Natural killer cell (primary cell): ENCODE measurements at places on chromosomes 12 and 14.

- no peaks in the 10 kb centered on the region for H3K27me3 ChIP-seq
- no peaks in the 10 kb centered on the region for H3K4me1 ChIP-seq
- H3K27ac ChIP-seq: no peak overlapping the region
- DNase-seq: no peak
- no peak overlapping the region for H3K4me3 ChIP-seq
Observed at GRCh38 chr14:75821831-75822521, 159.8 kb downstream of the TGFB3 start.

GRCh38 chr14:61517911-61518384, 177.4 kb upstream of the HIF1A start:
- peaks cover 57% of the 10 kb centered on the region for H3K4me1 ChIP-seq
- no peak for DNase-seq
- no peak overlapping the region for H3K27ac ChIP-seq
- H3K27me3 ChIP-seq: no peaks in the 10 kb centered on the region
- no peak overlapping the region for H3K4me3 ChIP-seq

GRCh38 chr12:27572486-27573255, 48.7 kb downstream of the PPFIBP1 start:
- no peak overlapping the region for H3K27ac ChIP-seq
- no peaks in the 10 kb centered on the region for H3K27me3 ChIP-seq
- no peaks in the 10 kb centered on the region for H3K4me1 ChIP-seq
- H3K36me3 ChIP-seq: no peaks in the 10 kb centered on the region

DNA sequence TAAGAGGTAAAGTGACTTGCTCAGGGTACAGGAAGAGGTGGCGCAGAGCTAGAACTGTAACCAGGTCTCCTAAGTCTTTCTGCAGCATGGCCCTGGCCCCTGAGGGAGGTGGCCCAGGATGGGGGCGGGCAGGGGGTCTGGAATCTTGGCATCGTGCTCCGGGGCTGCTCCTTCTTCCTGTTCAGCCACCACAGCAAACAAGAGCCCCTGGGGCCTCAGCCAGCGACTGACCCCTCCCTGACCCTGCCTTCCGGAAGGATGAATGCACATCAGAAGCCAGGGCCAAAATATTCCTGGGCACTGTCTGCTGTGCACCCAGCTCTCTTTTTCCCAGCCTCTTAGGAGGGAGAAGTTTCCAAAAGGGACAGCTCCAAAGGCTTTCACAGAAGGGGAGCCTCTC, 242.8 kb downstream of the DPF3 start:
- H3K27me3 ChIP-seq: no peaks in the 10 kb centered on the region
- no peak overlapping the region for H3K27ac ChIP-seq
- H3K4me3 ChIP-seq: no peak overlapping the region
- no peak for DNase-seq

GRCh38 chr12:24500831-24501230, 448.1 kb downstream of the BCAT1 start:
- H3K4me3 ChIP-seq: no peak overlapping the region
- H3K27ac ChIP-seq: no peak overlapping the region
- no peaks in the 10 kb centered on the region for H3K4me1 ChIP-seq
- H3K27me3 ChIP-seq: no peaks in the 10 kb centered on the region

- DNase-seq: no peak
- no peaks in the 10 kb centered on the region for H3K36me3 ChIP-seq
- no peak overlapping the region for H3K27ac ChIP-seq
- H3K4me1 ChIP-seq: peaks cover 11% of the 10 kb centered on the region
- no peaks in the 10 kb centered on the region for H3K27me3 ChIP-seq
- H3K4me3 ChIP-seq: no peak overlapping the region
Observed at GRCh38 chr14:77322951-77323350, 2.1 kb downstream of the GSTZ1 start.

DNA sequence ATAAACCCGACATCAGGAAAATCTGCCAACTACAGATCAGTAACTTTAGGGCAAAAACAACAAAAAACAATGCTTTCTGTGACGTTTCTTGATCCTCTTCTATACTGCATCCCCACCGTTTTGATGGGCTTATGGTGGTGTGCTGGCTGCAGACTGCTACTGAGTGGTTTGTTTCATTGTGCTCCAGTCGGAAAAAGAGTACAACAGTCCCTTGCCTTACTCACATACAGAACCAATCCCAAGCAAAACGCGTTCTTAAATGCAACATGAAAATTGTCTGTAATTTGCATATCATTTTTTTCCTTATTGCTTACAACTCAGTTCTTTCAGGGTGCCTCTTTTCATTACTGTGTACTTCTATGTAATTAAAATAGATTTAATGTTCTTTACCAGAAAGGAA, 2.3 kb downstream of the ETV6 start:
- peak overlapping the region; percentile 86 for H3K4me3 ChIP-seq
- peaks cover 33% of the 10 kb centered on the region for H3K4me1 ChIP-seq
- DNase-seq: peak; percentile 21
- H3K27me3 ChIP-seq: no peaks in the 10 kb centered on the region
- peak overlapping the region; percentile 83 for H3K27ac ChIP-seq
- no peaks in the 10 kb centered on the region for H3K36me3 ChIP-seq

DNA sequence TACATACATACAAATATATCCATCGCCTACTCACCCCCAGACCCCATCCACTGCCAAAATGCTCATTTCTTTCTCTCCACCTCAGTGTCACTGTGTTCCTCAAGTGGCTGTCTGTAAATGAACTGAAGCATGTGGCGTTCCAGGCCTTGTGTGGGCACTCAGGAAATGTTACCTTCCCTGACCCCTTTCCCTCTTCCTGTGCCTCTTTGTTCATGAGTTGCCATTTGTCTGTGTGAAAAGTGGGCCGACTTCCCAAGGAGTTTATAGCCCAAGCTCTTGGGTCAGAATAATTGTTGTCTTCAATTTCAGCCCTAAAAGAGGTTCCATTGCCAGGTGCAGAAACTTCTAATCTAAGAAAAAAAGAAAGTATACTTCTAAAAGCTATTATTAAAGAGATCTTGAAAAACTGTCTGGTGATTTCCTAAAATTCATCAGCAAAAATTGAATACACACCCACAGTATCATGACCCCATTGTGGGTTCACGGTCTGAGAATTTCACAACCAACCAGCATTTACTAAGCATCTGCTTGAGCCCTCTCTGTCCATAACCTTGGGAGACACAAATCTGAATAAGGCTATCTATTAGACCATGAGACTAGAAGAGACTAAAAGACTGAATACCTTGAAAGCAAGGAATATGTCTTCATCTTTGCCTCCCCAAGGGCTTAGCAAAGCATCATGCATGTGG, 201.4 kb upstream of the EEA1 start:
- no peaks in the 10 kb centered on the region for H3K36me3 ChIP-seq
- no peak overlapping the region for H3K4me3 ChIP-seq
- no peak overlapping the region for H3K27ac ChIP-seq
- H3K4me1 ChIP-seq: peaks cover 3% of the 10 kb centered on the region
- DNase-seq: no peak

- no peak overlapping the region for H3K4me3 ChIP-seq
- H3K4me1 ChIP-seq: no peaks in the 10 kb centered on the region
- no peaks in the 10 kb centered on the region for H3K36me3 ChIP-seq
- no peaks in the 10 kb centered on the region for H3K27me3 ChIP-seq
- DNase-seq: no peak
- H3K27ac ChIP-seq: no peak overlapping the region
Observed at GRCh38 chr14:34170882-34171281, 220.0 kb upstream of the EGLN3 start.

- H3K36me3 ChIP-seq: no peaks in the 10 kb centered on the region
- H3K27ac ChIP-seq: no peak overlapping the region
- no peaks in the 10 kb centered on the region for H3K4me1 ChIP-seq
- DNase-seq: no peak
- no peak overlapping the region for H3K4me3 ChIP-seq
- no peaks in the 10 kb centered on the region for H3K27me3 ChIP-seq
Observed at GRCh38 chr12:69083689-69084088, 150.7 kb upstream of the CPM start.

DNA sequence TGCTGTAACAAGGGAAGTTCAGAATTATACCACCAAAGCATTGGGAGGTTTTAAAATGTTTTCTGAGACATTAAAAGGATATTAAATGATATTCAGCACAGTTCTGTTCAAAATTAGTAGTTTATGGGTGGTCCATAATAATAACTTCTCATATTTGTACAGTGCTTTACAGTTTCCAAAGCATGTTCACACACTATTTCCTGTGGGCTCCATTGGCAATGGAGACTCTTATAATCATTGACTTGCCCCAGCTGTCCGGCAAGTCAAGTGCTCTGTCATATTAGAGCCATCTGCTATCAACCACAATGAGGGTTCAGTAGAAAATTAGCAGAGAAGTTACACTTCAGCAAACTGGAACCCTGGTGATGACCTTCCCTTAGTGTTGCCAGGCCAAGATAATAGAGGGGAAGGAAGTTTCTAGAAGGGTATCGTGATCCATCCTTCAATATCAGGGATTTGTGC, 526.6 kb upstream of the CCDC196 start:
- no peak overlapping the region for H3K27ac ChIP-seq
- H3K27me3 ChIP-seq: no peaks in the 10 kb centered on the region
- no peak overlapping the region for H3K4me3 ChIP-seq

GRCh38 chr14:28867571-28867970, 101.0 kb downstream of the FOXG1 start:
- no peaks in the 10 kb centered on the region for H3K27me3 ChIP-seq
- no peak for DNase-seq
- no peaks in the 10 kb centered on the region for H3K36me3 ChIP-seq

DNA sequence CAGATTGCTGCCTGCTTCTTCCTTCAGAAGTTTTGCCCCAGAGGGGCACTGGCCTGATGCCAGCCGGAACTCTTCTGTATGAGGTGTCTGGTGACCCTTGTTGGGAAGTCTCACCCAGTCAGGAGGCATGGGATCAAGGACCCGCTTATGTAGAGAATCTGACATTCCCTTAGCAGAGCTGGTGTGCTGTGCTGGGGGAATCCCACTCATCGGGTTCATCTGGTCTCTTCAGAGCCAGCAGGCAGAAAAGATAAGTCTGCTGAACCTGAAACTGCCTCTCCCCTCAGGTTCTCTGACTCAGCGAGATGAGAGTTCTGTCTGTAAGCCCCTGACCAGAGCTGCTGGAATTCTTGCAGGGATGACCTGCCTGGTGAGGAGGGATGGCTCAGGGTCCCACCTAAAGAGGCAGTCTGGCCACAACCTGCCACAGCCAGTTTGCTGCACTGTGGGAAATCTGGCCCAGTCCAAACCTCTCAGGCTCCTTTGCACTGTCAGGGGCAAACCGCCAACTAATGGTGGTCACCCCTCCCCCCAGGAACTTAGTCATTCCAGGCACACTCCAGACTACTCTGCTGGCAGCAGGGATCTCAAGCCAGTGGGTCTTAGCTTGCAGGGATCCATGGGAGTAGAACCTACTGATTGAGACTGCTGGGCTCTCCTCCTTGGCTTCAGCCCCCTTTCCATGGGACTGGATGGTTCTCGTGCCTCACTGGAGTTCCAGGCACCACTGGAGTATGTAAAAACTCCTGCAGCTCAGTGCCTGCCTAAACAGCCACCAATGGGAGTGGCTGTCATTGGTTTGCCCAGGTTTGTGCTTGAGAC, 4.1 kb downstream of the CLEC2D start:
- peaks cover 29% of the 10 kb centered on the region for H3K4me1 ChIP-seq
- no peaks in the 10 kb centered on the region for H3K27me3 ChIP-seq
- peak; percentile 33 for DNase-seq
- H3K27ac ChIP-seq: peak overlapping the region; percentile 72

DNA sequence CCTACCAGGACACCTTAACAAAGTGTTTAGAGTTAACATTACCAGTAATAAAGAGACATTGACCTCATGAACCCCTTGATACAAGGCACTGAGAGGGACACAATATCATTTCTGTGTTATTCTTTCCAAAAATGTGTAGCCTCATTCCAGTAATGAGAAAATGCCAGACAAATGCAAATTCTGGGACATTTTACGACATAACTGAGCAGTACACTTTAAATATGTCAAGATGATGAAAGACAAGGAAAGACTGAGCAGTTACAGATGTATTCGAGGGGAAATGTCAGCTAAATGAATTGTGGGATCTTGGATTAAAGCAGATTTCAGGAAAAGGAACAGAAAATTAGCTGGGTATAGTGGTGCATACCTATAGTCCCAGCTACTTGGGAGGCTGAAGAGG, 255.6 kb downstream of the ERC1 start:
- H3K36me3 ChIP-seq: no peaks in the 10 kb centered on the region
- no peaks in the 10 kb centered on the region for H3K27me3 ChIP-seq
- no peaks in the 10 kb centered on the region for H3K4me1 ChIP-seq
- H3K27ac ChIP-seq: no peak overlapping the region
- no peak overlapping the region for H3K4me3 ChIP-seq

GRCh38 chr12:6957741-6958608, 6.8 kb downstream of the PTPN6 start:
- peak overlapping the region; percentile 22 for H3K4me3 ChIP-seq
- DNase-seq: peak; percentile 41
- peaks cover 71% of the 10 kb centered on the region for H3K36me3 ChIP-seq
- H3K27ac ChIP-seq: peak overlapping the region; percentile 96

GRCh38 chr14:76931631-76932402, 96.7 kb downstream of the IRF2BPL start:
- H3K4me3 ChIP-seq: no peak overlapping the region
- no peaks in the 10 kb centered on the region for H3K36me3 ChIP-seq

DNA sequence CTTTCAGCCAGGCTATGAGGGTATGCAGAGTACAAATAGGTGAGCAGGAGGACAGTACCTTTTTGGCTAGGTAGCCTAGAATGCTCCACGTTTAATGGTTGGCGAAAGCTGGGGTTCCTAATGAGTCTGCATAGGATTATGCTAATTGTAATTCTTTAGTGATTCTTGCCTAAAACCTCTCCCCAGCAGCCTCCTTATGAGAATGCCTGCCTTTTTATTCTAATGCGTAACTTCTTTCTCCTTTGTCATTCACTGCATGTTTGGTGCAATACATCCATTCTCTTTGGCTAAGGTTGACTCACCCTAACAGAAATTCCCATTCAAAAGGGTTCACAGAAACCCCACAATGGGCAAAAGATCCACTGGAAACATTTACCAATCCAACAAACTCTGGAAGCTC, 752.2 kb downstream of the FSCB start:
- no peak overlapping the region for H3K4me3 ChIP-seq
- no peak overlapping the region for H3K27ac ChIP-seq
- no peaks in the 10 kb centered on the region for H3K27me3 ChIP-seq
- H3K4me1 ChIP-seq: no peaks in the 10 kb centered on the region

- peak overlapping the region; percentile 78 for H3K27ac ChIP-seq
- peaks cover under 1% of the 10 kb centered on the region for H3K36me3 ChIP-seq
- H3K4me1 ChIP-seq: peaks cover 40% of the 10 kb centered on the region
- no peak overlapping the region for H3K4me3 ChIP-seq
- DNase-seq: no peak
- H3K27me3 ChIP-seq: no peaks in the 10 kb centered on the region
Observed at GRCh38 chr12:12441429-12441807, 84.5 kb downstream of the BORCS5 start.

- no peaks in the 10 kb centered on the region for H3K4me1 ChIP-seq
- H3K4me3 ChIP-seq: no peak overlapping the region
- no peaks in the 10 kb centered on the region for H3K27me3 ChIP-seq
- H3K36me3 ChIP-seq: no peaks in the 10 kb centered on the region
- H3K27ac ChIP-seq: no peak overlapping the region
- DNase-seq: no peak
Observed at GRCh38 chr14:29892327-29892726, 35.3 kb downstream of the PRKD1 start.

GRCh38 chr12:48601013-48601756, 31.3 kb upstream of the LALBA start:
- H3K4me1 ChIP-seq: no peaks in the 10 kb centered on the region
- DNase-seq: no peak
- no peaks in the 10 kb centered on the region for H3K36me3 ChIP-seq

GRCh38 chr14:34875031-34875922, at the start of gene BAZ1A:
TSS of gene BAZ1A (minus strand) at chr14:34875360. CDS start at chr14:34874604, 756 bp downstream.
- H3K27me3 ChIP-seq: no peaks in the 10 kb centered on the region
- peak within 1 kb of the TSS; percentile 93 for H3K4me3 ChIP-seq
- peak; percentile 74 for DNase-seq
- H3K4me1 ChIP-seq: peaks cover 8% of the 10 kb centered on the region
- H3K27ac ChIP-seq: peak within 1 kb of the TSS; percentile 98

- H3K27ac ChIP-seq: no peak overlapping the region
- no peaks in the 10 kb centered on the region for H3K27me3 ChIP-seq
- no peak overlapping the region for H3K4me3 ChIP-seq
- peaks cover 21% of the 10 kb centered on the region for H3K36me3 ChIP-seq
Observed at GRCh38 chr12:92810370-92810769, 107.6 kb downstream of the PLEKHG7 start.
